Activated CD4-positive, alpha-beta T cell treated with anti-CD3 and anti-CD28 coated beads for 36 hours (primary cell): ENCODE measurements at places on chromosomes 5 and 9. TPM values are rescaled to one million over a fixed set of nuclear protein-coding genes. Genes with fewer than 3 reads are reported as not detected.

- peaks cover 19% of the 10 kb centered on the region for H3K27me3 ChIP-seq
- DNase-seq: no peak
- H3K4me1 ChIP-seq: peaks cover 22% of the 10 kb centered on the region
Measured at GRCh38 chr5:76710991-76711390, 4.9 kb upstream of the F2R start.

DNA sequence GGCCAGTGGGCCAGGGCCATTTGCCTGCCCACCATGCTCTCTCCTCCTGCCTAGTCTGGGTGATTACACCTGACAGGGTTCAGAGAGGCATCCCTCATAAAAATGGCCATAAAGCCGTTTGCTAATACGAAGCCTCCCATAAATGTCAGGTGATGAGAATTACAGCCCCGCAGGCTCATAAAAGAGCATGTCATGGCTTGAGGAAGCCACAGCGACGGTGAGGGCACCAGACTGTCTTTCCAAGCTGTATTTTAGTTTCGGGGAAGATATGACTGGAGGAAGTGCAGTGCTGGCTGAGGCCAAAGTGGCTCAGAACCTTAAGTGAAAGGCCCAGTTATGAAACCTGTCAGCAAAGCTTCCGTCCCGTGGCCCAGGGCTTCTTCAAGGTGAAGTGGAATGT lies 18.5 kb upstream of the TCERG1 start:
- H3K4me1 ChIP-seq: peaks cover 4% of the 10 kb centered on the region
- no peak for DNase-seq
- no peak overlapping the region for H3K27ac ChIP-seq
- H3K4me3 ChIP-seq: no peak overlapping the region
- H3K27me3 ChIP-seq: peaks cover 23% of the 10 kb centered on the region
- no peaks in the 10 kb centered on the region for H3K36me3 ChIP-seq

GRCh38 chr9:123955637-123956036 lies 25.7 kb upstream of the DENND1A start:
- no peak overlapping the region for H3K4me3 ChIP-seq
- H3K36me3 ChIP-seq: no peaks in the 10 kb centered on the region
- peaks cover 10% of the 10 kb centered on the region for H3K4me1 ChIP-seq
- no peak overlapping the region for H3K27ac ChIP-seq
- peaks cover 13% of the 10 kb centered on the region for H3K27me3 ChIP-seq
- DNase-seq: no peak

GRCh38 chr9:119698535-119698934 lies 329.3 kb upstream of the BRINP1 start:
- H3K36me3 ChIP-seq: no peaks in the 10 kb centered on the region
- no peaks in the 10 kb centered on the region for H3K4me1 ChIP-seq
- DNase-seq: no peak
- no peak overlapping the region for H3K4me3 ChIP-seq
- H3K27ac ChIP-seq: no peak overlapping the region
- H3K27me3 ChIP-seq: peaks cover 2% of the 10 kb centered on the region

GRCh38 chr5:97151370-97151769 lies 9.0 kb upstream of the LIX1 start:
- H3K27ac ChIP-seq: no peak overlapping the region
- H3K4me1 ChIP-seq: no peaks in the 10 kb centered on the region
- H3K27me3 ChIP-seq: no peaks in the 10 kb centered on the region
- no peak overlapping the region for H3K4me3 ChIP-seq
- no peak for DNase-seq
- no peaks in the 10 kb centered on the region for H3K36me3 ChIP-seq

DNA sequence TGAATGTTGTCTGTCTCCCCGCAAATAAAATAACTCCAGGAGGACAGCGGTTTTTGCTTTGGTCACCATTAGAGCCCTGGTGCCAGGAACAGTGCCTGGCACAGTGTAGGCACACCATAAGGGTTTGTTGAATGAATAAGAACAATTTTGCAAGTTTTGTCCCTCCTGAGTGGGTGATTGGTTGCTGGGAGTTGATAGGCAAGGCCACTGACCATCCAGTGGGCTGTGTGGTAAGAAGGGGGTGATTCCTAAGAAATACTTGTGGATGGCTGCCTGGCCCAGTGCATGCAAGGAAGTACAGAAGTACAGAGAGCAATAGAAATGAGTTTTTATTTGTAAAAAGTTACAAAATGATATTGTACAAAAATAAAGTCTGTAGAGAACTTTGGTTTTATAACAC lies 27.5 kb downstream of the GDNF start:
- no peaks in the 10 kb centered on the region for H3K36me3 ChIP-seq
- no peak overlapping the region for H3K27ac ChIP-seq
- no peak for DNase-seq
- H3K27me3 ChIP-seq: peaks cover 14% of the 10 kb centered on the region

DNA sequence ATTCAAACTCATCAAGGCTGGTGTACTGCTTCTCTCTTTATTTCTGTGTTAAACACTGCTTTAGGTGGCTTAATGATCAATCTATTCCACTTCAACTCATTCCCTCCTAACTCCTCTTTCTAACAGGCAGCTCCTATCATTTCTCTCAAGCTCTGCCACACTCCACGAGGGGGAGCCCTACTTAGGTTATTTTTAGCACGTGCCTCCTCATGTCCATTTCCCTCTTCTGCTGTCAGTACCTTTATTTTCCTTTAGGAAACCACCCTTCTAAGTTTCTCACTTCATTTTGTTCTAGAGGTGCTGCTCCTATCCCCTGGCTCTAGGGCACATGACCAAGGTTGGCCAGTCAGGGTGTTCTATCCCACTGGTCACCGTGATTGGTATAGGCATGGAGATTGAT lies 6.7 kb upstream of the BRINP1 start:
- H3K4me1 ChIP-seq: no peaks in the 10 kb centered on the region
- H3K36me3 ChIP-seq: no peaks in the 10 kb centered on the region
- H3K27ac ChIP-seq: no peak overlapping the region
- DNase-seq: peak; percentile 24
- peaks cover 7% of the 10 kb centered on the region for H3K27me3 ChIP-seq

DNA sequence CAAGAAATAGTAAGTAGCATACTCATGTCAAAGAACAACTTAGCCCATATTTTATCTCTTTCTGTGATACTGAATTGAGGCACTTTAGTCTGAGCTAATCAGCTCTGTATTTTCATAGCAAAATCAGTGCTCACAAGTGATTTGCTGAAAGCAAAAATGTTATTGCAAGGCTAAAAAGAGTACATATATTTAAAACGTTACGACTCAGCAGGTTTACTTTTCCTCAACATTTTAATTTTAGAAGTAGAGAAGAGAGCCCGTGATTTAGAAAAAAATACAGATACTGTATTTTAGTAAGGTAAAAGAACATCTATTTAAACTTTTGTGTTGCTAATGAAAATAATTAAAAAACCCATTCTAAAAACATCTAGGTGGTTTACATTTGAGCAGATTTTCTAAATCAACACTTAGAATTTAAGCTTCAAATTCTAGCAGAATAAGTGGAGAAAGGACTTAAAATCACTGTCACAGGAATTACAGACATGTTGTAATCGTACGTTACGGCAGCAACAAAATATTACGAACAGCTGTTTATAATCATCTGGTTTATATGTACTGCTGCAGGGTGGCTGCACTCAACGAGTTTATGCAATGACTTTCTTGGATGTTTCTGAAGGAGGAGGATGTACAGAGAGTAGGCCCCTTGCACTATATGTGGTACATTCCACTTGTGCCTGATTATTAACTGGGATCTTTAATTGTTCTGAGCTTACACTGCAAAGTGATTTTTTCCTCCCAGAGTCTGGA lies 20.1 kb downstream of the SREK1 start:
- peaks cover 16% of the 10 kb centered on the region for H3K4me1 ChIP-seq
- no peak overlapping the region for H3K4me3 ChIP-seq
- peak overlapping the region; percentile 27 for H3K27ac ChIP-seq
- H3K36me3 ChIP-seq: peaks cover 47% of the 10 kb centered on the region
- no peak for DNase-seq

- no peak overlapping the region for H3K27ac ChIP-seq
- no peak overlapping the region for H3K4me3 ChIP-seq
- H3K4me1 ChIP-seq: peaks cover 3% of the 10 kb centered on the region
- peaks cover 2% of the 10 kb centered on the region for H3K27me3 ChIP-seq
Measured at GRCh38 chr9:132864277-132864676, 13.8 kb downstream of the AK8 start.

DNA sequence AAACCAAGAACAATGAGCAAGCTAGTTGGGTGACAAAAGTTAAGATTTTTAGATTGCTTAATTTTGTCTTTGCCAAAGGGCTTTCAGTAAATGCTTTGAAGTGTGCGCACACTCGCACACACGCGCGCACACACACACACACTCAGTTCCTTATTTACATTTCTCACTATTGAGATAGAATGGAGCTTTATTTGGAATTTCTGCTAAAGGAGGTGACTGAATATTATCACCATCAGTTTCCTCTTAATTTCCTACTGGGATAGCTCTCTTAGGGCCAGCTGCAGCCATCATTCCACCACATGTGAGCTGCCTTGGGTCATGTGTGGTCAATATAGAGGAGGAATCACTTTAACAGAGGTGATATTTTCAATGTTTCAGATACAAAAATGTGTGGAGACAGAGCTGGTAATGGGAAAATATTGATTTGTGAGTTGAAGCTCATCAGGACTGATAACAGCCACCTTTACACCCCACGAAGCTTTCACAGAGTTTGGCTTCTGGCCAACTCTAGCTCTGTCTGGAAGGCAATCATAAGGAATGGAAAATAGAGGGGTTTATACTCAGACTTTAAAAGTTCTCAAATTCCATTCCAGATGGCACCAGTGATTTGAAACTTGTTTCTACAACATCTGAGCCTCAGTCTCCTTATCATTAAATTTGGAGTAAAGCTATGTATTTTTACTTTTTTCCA lies 99.9 kb downstream of the MACIR start:
- peaks cover 8% of the 10 kb centered on the region for H3K4me1 ChIP-seq
- peaks cover 4% of the 10 kb centered on the region for H3K27me3 ChIP-seq
- DNase-seq: no peak
- H3K27ac ChIP-seq: no peak overlapping the region
- H3K36me3 ChIP-seq: no peaks in the 10 kb centered on the region
- H3K4me3 ChIP-seq: no peak overlapping the region

GRCh38 chr5:93791518-93791972 lies 50.1 kb upstream of the POU5F2 start:
- H3K36me3 ChIP-seq: peaks cover 10% of the 10 kb centered on the region
- no peaks in the 10 kb centered on the region for H3K4me1 ChIP-seq
- no peak overlapping the region for H3K4me3 ChIP-seq
- no peak for DNase-seq
- H3K27ac ChIP-seq: no peak overlapping the region

GRCh38 chr9:76603448-76603895 lies 144.5 kb downstream of the GCNT1 start:
- H3K27ac ChIP-seq: peak overlapping the region; percentile 13
- no peak overlapping the region for H3K4me3 ChIP-seq
- H3K36me3 ChIP-seq: no peaks in the 10 kb centered on the region
- peaks cover 10% of the 10 kb centered on the region for H3K4me1 ChIP-seq
- peaks cover 4% of the 10 kb centered on the region for H3K27me3 ChIP-seq

DNA sequence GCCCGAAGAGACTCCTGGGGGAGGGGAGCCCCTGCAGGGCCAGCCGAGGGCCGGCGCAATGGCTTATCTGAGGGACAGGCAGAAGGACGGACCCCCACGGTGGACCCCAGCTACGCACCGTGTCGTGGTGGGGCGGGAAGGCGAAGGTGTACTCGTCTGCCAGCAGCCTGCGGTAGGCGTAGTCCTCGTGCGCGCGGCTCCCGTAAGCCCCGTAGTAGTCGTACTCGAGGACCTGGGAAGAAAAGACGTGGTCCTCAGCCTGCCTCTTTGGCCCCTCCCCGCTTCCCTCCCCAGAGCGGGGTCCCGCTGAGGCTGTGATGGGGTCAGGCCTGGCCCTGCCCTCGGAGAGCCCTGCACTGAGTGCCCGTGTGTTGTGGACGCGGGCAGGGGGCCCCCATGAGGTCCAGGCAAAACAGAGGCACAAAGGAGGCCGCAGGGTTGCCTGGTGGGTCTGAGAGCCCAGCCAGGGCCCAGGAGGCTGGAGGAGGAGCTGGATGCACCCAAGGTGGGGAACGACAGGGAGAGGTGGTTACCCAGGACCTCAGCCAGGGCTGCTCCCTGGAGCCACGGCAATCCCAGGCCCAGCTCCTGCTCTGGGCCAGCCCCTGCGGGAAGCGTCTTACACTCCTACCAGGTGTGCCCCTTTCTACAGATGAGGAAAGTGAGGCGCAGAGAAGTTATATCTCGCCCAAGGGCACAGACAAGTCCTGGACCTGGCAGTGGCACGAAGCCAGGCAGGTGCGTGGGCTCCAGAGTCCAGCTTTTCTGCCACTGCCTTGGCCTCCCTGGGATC lies 35.2 kb downstream of the SARDH start:
- H3K27me3 ChIP-seq: no peaks in the 10 kb centered on the region
- peak overlapping the region; percentile 81 for H3K4me3 ChIP-seq
- peaks cover 6% of the 10 kb centered on the region for H3K36me3 ChIP-seq
- DNase-seq: peak; percentile 52
- peak overlapping the region; percentile 97 for H3K27ac ChIP-seq

- DNase-seq: peak; percentile 32
- peaks cover 44% of the 10 kb centered on the region for H3K27me3 ChIP-seq
- H3K36me3 ChIP-seq: no peaks in the 10 kb centered on the region
- H3K4me3 ChIP-seq: no peak overlapping the region
- H3K27ac ChIP-seq: no peak overlapping the region
Measured at GRCh38 chr9:130939405-130940026, 469 bp upstream of the FIBCD1 start.

- no peak overlapping the region for H3K4me3 ChIP-seq
- DNase-seq: no peak
- H3K27me3 ChIP-seq: no peaks in the 10 kb centered on the region
Measured at GRCh38 chr5:172245703-172246125, 37.9 kb downstream of the UBTD2 start.

DNA sequence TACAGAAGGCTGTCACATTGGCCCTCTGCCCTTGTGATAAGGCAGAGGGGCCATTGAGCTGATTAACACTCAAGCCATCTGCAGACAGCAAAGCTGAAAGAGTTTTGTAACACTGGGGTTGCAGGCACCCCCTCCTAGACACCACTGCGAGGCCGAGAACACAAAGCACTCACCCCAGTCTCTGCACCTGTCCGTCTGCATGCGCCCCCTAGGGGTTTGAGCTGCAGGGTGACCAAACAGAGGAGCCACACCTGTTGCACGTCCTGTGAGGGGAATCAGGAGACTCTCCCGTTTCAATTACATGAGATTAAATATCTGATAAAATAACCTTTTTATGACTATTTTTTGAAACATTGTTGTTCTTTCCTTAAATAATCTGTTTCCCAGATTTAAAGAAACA lies 1180.4 kb downstream of the CDH9 start:
- no peak overlapping the region for H3K4me3 ChIP-seq
- no peaks in the 10 kb centered on the region for H3K27me3 ChIP-seq
- H3K4me1 ChIP-seq: no peaks in the 10 kb centered on the region

- no peak overlapping the region for H3K4me3 ChIP-seq
- no peak for DNase-seq
- no peaks in the 10 kb centered on the region for H3K27me3 ChIP-seq
- H3K36me3 ChIP-seq: no peaks in the 10 kb centered on the region
- no peaks in the 10 kb centered on the region for H3K4me1 ChIP-seq
- H3K27ac ChIP-seq: no peak overlapping the region
Measured at GRCh38 chr9:31372799-31373587, 1011.5 kb upstream of the ACO1 start.

Gene ADAMTS2
- not detected for total RNA-seq

Gene CCNI2
- total RNA-seq: 4.3 TPM

Gene FGD3
- total RNA-seq: 41.8 TPM

Gene FBP2
- not detected for total RNA-seq

Gene PPP3R2
- total RNA-seq: not detected

Gene TMC1
- total RNA-seq: not detected

Gene PIP5K1B
- 1.6 TPM for total RNA-seq
